Left ventricle myocardium superior (tissue), 1 donor: ENCODE measurements at places on chromosomes 7 and 10.

DNA sequence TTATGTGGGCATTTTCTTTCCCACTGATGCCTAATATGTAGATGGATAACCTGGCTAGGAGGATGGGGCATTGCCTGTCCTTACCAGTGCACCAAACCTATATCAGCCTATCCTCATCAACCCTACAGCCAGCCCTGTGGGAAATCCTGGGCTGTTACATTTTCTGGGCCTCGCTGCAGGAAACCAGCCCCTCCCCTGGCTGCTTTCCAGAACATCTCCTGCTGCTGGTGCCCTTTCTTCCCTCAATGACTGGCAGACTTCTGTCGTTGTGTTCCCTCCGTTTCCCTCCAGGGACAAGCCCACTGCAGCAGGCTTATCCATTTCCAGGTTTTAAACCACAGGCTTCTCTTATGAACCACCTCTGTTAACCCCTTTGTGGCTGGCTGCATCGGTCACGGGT is 486.1 kb upstream of the COBL start:
- no peak for DNase-seq

DNA sequence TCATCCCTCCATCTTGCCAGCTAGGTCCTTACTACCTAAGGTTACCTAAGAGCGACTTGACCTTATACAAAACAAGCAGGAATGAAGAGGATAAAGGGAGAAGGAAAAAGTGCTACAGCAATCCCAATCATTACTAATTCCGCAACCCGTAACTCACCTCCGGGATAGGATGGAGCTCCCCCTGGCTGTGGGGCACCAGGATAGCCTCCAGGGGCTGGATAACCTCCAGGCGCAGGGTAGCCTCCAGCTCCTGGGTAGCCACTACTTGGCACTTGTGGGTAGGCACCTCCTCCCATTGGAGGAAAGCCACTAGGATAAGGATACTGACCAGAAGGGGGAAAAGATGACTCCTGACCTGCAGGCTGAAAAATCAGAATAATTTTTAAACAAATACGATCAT is 15.8 kb downstream of the ANXA7 start:
- DNase-seq = no peak

GRCh38 chr10:21516242-21517131 is 9.0 kb downstream of the SKIDA1 start:
- peak; percentile 81 for DNase-seq

DNA sequence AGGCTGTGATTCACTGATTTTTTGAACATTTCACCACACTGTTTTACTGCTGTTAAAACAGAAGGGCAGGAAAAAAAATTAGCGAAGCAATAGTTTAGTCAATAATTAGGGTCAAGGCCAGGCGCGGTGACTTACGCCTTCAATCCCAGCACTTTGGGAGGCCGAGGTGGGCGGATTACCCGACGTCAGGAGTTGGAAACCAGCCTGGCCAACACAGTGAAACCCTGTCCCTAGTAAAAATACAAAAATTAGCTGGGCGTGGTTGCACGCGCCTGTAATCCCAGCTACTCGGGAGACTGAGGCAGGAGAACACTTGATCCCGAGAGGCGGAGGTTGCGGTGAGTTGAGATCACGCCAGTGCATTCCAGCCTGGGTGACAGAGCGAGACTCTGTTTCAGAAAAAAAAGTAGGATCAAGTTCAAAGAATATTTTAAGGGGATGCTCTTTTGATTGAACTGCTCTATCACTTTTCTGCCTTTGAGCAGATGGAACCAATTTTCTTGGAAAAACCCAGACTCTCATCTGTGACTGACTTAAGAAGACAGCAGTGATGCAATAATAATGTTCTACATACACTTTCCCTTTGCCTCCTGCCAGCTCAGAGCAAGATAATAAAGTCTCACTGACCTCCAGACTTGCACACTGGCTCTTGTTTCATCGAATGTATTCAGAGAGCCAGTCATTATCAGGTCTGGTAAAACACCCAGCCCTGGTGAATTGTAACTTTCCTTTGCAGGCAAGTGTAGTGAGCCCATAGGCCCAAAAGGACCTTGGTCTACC is 1.6 kb upstream of the PPA1 start:
- DNase-seq = no peak

GRCh38 chr10:71731791-71732190 is 12.2 kb upstream of the C10orf105 start:
- no peak for DNase-seq

DNA sequence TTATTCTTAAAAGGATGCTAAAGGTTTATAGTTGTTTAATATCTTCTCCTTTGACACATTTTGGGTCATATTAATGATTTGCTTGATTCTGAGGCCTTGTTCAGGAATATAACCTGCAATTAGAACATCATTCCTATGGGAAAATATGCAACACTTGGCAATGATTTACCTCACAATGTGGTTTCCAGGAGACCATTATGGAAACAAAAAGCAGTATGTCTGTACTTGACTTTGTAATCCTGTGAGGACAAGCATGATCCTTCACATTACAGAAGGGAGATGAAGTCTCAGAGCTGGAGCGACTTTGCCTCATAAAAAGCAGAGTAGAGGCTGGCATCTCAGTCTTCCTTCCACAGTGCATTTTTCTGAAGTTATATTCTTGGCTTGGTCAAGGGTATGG is 57.0 kb upstream of the CDCA7L start:
- DNase-seq = no peak

GRCh38 chr7:70457883-70458680 is 673.9 kb upstream of the GALNT17 start:
- no peak for DNase-seq

GRCh38 chr7:72032934-72033333 is 379.2 kb downstream of the CALN1 start:
- peak; percentile 41 for DNase-seq

GRCh38 chr10:1551636-1552338 is 185.5 kb downstream of the ADARB2 start:
- no peak for DNase-seq

DNA sequence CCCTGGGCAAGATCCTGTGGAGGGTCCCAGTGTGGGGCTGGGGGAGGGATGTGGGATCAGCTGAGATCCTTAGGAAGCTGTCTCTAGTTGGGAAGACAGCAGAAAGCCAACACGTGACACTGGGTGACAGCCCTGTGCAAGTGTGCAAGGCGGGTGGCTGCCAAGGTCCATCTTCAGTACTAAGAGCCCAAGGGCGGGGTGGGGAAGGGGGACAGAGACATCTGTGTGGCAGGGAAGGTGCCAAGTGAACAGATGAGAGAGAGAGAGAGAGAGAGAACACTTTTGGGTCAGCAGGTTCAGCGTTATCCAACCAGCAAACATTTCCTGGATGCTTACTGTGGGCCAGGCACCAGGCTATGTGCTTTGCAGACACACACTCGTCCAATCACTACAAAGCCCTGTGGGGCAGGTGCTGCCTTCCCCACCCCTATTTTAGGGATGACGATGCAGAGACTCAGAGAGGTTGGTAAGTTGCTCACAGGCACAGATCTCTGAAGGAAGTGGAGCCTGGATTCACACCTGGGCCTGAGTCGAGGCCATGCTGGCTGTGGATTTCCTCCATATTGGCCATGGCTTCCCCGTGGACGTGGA is 135.7 kb downstream of the GRK5 start:
- DNase-seq = no peak

GRCh38 chr7:98224701-98225181 is 13.5 kb downstream of the BHLHA15 start:
- DNase-seq = no peak

DNA sequence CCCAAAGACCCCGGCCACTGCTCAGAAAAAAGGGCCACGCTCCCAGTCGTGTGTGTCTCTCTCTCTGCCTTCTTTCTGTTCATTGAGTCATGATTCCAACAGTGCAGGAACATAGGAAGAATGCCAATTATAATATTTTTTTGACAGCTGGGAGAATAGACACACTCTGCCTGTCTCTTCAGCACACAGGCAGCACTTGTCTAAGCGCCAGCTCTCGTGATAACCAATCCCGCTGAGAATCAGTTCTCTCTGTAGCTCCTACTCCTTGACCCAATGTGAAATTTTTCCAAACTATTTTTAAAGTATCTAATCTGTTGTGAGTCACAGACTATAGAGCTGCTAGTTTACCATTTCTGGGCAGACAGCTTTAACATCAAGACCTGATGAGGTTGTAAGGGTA is 145.7 kb upstream of the RHEB start:
- DNase-seq = peak; percentile 82

GRCh38 chr10:84966708-84967441 is 638.5 kb downstream of the CCSER2 start:
- no peak for DNase-seq

GRCh38 chr10:22486431-22486830 is 141.1 kb downstream of the SPAG6 start:
- no peak for DNase-seq

GRCh38 chr7:104039363-104039762 is 49.9 kb upstream of the RELN start:
- DNase-seq = no peak

DNA sequence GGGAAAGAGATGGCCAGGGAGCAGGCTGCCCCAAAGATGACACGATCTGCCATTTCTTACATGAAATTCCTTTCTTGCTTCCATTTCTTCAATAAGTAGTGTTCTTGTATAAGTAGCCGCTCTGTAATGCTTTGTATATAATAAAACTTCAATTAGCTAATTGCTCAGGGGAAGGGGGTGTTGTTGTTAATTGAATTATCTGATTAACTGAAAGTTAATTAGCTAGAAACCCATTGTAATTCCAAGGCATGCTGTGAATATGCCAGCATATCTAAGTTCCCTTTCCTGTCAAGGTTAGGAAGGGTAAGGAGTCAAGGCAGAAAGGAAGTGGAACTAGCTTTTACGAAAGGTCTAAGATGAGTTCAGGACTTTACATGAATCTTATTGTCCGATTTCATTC is 765.9 kb downstream of the TYW1 start:
- no peak for DNase-seq

DNA sequence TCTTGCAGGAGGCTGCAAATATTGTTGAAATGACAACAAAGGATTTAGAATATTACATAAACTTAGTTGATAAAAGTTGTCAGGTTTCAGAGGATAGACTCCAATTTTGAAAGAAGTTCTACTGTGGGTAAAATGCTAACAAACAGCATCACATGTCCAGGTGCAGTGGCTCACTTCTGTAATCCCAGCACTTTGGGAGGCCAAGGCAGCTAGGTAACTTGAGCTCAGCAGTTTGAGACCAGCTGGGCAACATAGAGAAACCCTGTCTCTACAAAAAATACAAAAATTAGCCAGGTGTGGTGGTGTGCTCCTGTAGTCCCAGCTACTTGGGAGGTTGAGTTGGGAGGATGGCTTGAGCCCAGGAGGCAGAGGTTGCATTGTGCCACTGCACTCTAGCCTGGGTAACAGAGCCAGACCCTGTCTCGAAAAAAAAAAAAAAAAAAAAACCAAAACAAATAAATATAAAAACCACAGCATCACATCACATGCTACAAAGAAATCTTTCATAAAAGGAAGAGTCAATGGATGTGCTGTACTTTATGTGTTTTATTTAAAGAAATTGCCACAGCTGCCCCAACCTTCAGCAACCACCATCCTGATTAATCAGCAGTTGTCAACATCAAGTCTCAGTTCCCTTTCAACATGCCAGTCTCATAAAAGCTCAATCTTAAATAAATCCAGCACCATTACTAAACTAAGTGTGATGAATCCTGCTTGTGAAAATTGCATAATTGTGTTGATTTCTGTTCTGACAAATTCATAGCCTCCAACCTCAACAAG is 83.2 kb upstream of the MBL2 start:
- no peak for DNase-seq

GRCh38 chr10:31320550-31321211 is 1.7 kb downstream of the ZEB1 start:
- peak; percentile 66 for DNase-seq

GRCh38 chr7:37557571-37558209 is 109.0 kb upstream of the ELMO1 start:
- DNase-seq = no peak

DNA sequence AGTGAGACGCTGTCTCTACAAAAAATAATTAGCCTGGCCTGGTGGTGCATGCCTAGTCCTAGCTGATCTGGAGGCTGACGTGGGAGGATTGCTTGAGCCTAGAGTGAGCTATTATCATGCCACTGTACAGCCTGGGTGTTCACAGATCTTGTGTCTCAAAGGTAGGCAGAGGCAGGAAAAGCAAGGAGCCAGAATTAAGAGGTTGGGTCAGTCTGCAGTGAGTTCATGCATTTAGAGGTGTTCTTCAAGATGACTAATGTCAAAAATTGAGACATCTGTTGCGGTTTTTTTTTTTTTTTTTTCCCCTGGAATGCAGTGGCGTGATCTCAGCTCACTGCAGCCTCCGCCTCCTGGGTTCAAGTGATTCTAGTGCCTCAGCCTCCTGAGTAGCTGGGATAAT is 5.4 kb downstream of the PPIA start:
- no peak for DNase-seq

GRCh38 chr7:28155019-28155660 is 25.5 kb downstream of the JAZF1 start:
- no peak for DNase-seq

- no peak for DNase-seq
Observed at GRCh38 chr7:33744293-33745075, 160.9 kb upstream of the BMPER start.

GRCh38 chr7:22325671-22326070 is 31.3 kb downstream of the RAPGEF5 start:
- DNase-seq = no peak

DNA sequence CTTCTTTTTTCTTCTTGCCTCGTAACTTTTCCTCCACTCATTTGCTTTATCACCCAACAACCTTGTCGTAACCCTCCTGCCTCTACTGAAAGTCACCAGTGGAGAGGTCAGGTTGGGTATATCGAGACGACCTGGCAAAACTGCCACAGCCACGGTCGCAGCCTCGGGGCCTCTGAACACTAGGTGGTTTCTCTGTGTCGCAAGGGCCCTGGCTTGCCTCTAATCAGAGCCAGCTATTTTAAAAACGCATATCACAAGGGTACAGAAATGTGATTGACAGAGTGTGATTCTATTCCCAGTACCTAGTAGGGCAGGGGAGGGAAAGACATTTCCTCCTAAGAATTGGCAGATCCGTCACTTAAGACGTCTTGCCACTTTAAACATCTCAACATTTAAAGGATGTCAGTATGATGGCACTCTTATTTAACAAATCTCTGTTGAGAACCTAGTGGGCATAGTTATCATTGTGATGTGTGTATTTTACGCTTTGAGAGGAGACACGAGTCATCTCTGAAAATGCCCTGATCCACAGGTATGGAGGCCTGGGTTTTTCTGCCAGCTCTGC is 197.5 kb downstream of the ARHGAP21 start:
- DNase-seq = peak; percentile 65

GRCh38 chr7:47759056-47759706 is 177.3 kb upstream of the TNS3 start:
- DNase-seq = no peak

GRCh38 chr10:35712486-35712885 is 70.4 kb upstream of the FZD8 start:
- no peak for DNase-seq

DNA sequence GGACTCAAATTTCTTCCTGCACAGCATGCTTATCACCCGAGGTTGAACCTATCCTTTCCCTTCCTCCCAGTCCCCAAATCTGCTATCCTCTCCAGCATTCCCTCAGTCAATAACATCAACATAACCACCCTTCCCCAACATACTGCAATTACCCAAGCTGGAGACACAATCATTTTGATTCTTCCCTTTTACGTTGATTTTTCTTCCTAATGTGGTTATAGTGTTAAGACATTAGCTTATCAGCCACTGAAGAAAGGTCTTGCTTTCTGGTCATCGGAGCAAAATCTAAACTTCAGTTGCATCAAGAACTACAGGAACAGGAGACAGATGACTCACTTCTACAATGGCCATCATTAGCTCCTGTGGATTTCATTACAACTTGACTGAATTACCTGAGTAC is 3.5 kb upstream of the HBP1 start:
- DNase-seq = no peak
